ENCODE measurements at places on chromosomes 2 and 18.

- no peak for DNase-seq
Measured at GRCh38 chr2:146665800-146666199, 1179.0 kb upstream of the ACVR2A start.

GRCh38 chr2:239013678-239013976, 165.7 kb downstream of the TWIST2 start:
- DNase-seq: no peak

DNA sequence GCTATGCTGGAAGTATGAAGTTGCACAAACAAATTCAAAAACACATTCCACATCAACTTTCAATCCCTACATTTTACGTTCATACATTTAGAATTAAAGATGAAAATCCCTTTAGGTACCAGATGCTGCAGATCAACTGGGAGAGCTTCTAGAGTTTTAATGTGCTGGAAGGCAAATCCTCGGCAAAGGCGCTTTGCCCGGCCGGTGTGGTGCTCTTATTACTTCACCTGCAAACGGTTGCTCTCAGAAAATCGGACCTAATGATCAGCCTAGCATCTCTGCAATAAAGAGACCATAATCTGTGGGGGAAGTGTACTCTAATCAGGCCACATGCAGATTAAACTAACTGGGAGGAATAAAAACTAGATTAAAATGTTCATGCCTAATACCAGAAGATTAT, 513.8 kb downstream of the ZEB2 start:
- no peak for DNase-seq

DNA sequence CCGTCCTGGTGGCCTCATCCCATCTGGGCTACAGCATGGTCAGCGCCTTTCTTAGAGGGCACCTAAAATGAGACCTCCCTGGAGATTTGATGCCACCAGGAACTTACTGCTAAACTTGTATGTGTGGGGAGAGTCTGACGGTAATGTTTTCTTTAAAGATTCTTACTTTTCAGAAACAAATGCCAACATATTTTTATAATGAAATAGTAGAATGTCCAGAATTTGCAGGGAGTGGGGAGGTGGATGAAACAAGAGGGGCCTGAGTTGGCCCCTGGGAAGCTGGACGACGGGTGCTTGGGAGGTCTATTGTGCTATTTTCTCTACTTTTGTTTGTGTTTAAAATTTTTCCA, 118.8 kb upstream of the CTDP1 start:
- DNase-seq: no peak

DNA sequence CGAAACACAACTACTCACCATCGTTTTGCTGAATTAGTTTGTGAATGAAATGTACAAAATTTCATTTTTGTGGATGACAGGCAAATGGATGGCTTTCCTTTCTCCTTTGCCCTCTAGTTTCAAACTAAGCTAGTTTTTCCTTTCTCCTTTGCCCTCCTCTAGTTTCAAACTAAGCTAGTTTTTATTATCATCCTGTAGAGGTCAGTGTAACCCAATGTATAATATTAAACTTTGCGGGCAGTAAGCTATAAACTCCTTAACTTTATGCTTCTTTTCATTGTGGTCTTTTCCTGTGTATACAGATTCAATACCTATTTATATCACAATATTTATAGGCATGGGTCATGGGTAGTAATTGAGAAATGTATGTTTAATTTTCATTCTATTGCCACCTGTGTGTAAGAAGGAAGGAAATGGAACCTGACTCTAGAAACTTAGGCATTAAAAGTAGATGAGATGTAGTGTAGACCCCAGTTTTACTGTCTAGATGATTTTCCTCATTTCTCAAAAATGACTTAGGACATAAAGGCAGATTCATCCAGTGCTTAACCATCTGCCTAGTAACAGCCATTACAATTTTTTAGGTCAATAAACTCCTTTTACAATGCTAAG, 58.1 kb downstream of the MAP3K19 start:
- peak; percentile 22 for DNase-seq

- DNase-seq: no peak
Measured at GRCh38 chr2:170260188-170260587, 82.2 kb downstream of the MYO3B start.

DNA sequence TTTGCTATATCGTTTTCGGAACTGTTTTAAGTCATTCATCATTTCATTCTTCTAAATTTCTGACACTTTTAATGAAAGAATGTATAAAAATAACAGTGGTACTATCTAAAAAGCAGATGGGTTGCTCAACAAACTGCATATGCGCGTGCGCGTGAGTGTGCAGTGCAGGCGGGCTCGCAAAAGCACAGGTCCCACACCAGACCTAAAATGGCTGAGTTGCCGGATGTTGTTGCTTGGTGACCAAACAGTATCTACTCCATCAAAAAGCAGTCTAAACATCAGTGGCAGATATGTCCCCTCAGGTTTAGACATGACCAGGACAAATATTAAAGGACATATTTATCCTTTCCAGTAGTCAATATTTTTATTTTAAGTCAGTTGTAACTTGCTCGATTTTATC, 5.1 kb downstream of the NOL4 start:
- peak; percentile 38 for DNase-seq

- no peak for DNase-seq
Measured at GRCh38 chr2:195238826-195239225, 418.2 kb upstream of the SLC39A10 start.

DNA sequence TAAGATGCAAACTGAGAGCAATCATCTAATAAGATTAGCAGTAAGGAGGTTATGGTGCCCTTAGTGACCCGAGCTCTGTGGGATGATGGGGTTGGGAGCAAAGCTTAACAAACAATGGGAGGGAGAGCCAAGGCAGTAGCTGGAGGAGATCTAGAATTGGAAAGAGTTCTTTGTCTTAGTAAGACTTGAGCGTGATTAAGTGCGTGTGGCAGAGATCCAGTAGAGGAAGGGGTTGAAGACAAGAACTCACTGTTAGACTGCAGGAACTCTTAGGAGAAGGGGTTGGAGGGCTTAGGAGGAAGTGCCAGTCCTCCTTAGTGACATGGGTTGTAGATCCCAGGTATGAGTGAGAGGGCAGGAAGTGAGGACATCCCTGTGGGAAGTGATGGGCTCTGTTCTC, 184.7 kb downstream of the GFPT1 start:
- DNase-seq: no peak

DNA sequence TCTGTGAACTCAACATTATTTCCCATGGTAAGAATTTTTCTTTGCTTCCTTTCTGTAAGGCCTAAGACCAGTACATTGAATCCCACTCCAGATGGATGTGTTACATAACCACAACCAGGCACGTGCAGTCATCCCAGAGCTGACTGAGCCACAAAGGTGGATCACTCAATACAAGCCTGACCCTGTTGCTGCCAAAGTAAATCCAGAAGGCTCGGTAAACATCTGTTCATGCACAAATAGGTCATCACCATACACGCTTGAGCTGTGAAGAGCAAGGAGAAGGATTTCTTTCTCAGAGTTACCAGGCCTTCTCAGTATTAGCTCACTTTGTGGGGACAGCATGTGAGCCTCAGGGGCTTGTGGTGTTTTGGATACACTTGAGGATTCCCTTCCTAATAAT, 791.4 kb upstream of the FANCL start:
- DNase-seq: no peak

GRCh38 chr18:23584019-23584983, 2.0 kb downstream of the NPC1 start:
- no peak for DNase-seq

- no peak for DNase-seq
Measured at GRCh38 chr2:66968946-66969345, 428.2 kb upstream of the ETAA1 start.

GRCh38 chr2:159677654-159678053, 34.7 kb upstream of the MARCHF7 start:
- DNase-seq: no peak

GRCh38 chr2:148954536-148954935, 79.5 kb downstream of the KIF5C start:
- DNase-seq: no peak

GRCh38 chr2:212957624-212958023, 193.8 kb downstream of the IKZF2 start:
- no peak for DNase-seq

DNA sequence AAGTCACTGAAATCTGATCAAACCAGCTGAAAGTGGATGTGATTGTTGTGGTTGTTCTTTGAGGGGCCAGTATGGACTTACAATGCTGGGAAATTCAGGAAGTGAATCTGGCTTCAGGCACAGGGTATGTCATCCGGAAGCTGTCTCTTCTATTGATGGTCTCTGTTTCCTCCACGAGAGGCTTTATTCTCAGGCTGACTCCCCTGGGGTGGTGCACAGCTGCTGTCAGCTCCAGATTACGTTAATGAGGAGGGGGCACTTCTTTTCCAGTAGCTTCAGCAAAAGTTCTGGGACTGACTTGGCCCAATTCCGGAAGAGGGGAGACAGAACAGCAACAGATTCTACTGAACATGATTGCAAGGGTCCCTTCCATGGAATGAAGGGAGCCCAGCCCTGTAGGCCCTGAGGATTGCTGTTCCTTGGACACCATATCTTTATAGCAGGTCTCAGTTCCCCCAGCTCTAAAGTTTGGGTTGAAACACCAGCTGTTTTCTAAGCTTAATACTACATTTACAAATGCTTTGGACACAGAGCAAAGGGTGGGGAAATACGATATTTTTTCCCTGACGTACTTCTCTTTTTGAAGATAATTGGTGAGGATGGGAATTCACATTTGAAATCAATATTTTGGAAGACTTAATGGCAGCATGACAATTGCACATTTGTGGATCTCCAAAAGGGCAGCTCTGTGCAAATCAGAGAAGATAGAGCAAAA, 400.9 kb downstream of the TSN start:
- DNase-seq: peak; percentile 11

- no peak for DNase-seq
Measured at GRCh38 chr2:184945326-184945725, 347.0 kb downstream of the ZNF804A start.

DNA sequence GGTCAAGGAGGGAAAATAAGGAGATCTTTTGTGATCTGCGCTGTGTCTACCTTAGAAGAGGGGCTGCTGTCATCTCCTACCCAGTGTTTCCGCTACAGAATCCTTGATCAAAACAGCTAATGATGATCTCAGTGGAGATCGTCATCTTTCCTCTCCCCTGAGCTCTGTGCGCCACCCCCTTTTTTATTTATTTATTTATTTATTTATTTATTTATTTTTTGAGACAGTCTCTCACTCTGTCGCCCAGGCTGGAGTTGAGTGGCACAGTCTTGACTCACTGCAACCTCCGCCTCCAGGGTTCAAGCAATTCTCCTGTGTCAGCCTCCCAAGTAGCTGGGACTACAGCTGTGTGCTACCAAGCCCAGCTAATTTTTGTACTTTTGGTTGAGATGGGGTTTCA, 55.5 kb downstream of the SERTAD2 start:
- DNase-seq: no peak

- DNase-seq: no peak
Measured at GRCh38 chr2:883803-884748, 66.6 kb upstream of the SNTG2 start.

- no peak for DNase-seq
Measured at GRCh38 chr2:50606860-50607259, 425.1 kb downstream of the NRXN1 start.

GRCh38 chr18:12072996-12073395, 20.6 kb upstream of the ANKRD62 start:
- no peak for DNase-seq

GRCh38 chr2:239380831-239381708, 19.8 kb downstream of the HDAC4 start:
- DNase-seq: no peak

DNA sequence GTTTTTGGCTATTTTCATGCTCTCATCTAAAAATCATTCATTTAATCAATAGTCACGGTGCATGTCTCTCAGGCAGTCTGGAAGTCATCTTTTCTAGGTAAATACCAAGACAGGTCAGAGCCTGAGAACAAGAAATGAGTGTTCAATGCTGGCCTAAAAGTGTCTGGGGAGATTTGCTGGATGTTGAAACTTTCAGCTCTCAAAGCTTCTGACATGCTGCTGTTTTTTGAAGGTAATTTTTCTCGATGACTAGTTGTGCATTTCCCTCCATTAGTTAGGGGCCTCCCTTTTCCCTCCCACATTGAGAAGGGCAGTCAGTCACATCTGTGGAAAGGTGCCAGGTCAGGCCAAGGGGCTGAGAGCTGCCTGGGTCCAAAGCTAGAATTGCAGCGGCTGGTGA, 115.6 kb downstream of the LPIN1 start:
- no peak for DNase-seq

DNA sequence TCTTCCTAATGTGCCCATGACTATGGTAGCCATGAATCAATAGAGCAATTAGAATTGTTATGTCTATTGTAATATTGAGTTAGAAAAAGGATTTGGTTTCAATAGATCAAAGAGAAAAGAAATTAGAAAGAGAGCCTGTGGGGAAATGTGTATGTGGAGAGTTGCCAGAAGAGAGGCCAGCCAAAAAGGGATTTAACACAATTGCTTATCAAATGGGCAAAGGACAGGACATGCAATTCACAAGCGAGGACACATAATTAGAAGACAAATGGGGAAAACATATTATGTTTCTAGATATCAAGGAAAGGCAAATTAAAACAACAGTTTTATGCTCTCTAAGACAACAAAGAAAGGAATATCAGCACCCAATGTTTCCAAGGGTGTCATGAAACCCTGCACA, 403.2 kb upstream of the KLHL29 start:
- DNase-seq: peak; percentile 34

DNA sequence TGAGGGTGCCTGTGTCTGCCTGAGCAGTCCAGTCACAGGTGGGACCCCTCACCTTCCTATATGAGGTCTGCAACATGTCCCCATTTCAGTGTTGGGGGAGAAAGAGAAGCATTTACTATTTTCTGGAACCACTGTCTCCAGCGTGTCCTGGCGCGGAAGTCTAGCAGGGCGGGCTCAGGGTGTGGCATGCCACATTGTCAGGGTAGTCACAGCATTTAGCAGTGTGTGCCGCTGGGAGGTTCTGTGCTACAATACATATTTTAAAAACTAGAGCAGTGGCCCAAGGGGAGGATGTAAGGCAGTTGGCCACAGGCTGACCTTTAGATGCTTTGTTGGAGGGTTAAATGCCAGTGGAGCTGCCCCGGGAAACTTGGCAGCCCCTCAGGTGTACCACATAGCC, 12.5 kb downstream of the UBE2F start:
- no peak for DNase-seq

DNA sequence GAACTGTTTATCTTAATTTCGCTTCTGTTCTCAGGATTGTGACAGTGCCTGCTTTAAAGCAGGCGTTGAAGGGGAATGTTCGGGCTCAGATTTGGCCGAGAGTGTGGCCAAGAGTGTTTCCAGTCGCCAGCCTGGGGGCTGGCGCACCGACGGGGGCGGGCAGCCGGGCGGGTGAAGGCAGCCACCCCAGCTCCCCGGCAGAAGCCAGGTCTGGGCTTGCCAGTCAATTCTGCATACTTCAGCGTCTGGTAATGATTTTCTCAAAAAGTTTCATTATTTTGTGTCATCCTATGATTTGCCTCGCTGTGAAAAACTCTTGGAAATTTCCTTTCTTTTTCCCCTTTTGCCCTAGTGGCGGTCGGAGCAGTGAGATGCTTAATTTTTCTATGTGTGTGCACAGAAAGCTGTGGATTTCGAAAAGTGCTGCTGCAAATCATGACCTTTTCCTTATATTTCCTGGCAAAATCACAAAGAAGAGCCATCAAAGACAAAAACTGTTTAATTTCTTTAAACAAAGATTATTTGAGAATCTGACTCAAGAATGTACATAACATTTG, 856 bp downstream of the FAM228A start:
- no peak for DNase-seq
